NCI-H1417 treated with DMSO at 0.1 percent for 48 hours (cell line): ENCODE measurements at places on chromosomes 5 and 9.

- DNase-seq = no peak
These were observed 176.5 kb upstream of the TLE4 start for GRCh38 chr9:79395228-79395627.

DNA sequence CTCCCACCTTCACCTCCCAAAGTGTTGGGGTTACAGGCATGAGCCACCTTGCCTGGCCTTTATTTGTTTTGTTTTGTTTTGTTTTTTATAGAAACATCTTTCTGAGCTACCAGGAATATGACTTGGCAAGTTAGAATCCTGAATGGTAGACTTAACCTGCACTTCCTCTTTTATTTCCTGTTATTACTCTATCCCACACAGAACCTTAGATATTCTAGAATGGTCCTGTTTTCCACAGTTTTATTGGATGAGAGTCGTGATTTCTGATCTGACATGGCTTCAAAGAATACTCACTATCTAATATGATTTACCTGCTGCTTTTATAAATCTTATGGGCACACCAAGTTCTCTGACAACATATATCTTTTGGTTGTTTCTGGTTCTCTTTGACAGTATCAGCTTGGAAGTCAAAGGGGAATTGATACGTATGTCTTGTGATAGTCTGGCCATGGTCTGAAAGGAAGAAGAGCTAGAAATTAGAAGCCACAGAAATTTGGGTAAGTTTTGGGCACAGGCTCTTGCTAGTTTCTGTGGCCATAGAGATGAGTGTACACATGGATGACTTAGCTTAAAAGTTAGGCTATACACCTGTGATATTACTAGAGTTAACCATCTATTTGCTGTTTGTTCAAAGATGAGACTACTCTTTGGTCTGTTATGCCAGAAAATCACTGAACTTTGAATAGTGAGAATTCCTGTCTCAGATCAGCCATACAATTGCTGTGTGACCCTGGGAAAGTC lies 4.7 kb upstream of the PANK3 start:
- no peak for DNase-seq

- no peak for DNase-seq
These were observed 68.2 kb downstream of the MELK start for GRCh38 chr9:36640771-36641381.

GRCh38 chr5:43152946-43153345 lies 32.2 kb downstream of the ZNF131 start:
- no peak for DNase-seq

DNA sequence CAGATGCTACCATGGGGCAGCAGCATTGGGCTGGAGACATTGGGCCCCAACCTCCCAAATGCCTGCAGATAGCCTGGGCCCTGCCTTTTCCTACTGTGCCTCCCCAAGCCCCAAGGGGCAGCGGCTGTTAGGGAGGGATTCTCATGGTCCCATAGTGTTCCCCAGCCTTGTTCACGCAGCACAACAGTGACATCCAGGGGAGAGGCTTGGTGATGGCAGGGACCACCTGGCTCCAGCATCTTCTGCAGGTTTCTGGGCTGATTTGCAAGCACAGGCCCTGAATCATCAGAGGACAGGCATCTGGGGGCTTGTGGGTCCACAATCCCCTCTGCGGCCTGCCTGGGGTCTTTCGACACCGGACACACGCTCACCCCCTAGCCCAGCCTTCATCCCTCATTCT lies 354.6 kb downstream of the SLIT3 start:
- no peak for DNase-seq

GRCh38 chr9:81522716-81523551 lies 166.4 kb downstream of the TLE1 start:
- peak; percentile 37 for DNase-seq

GRCh38 chr9:81146684-81147337 lies 542.5 kb downstream of the TLE1 start:
- no peak for DNase-seq

GRCh38 chr5:102628441-102629175 lies 126.5 kb upstream of the PAM start:
- DNase-seq = no peak

DNA sequence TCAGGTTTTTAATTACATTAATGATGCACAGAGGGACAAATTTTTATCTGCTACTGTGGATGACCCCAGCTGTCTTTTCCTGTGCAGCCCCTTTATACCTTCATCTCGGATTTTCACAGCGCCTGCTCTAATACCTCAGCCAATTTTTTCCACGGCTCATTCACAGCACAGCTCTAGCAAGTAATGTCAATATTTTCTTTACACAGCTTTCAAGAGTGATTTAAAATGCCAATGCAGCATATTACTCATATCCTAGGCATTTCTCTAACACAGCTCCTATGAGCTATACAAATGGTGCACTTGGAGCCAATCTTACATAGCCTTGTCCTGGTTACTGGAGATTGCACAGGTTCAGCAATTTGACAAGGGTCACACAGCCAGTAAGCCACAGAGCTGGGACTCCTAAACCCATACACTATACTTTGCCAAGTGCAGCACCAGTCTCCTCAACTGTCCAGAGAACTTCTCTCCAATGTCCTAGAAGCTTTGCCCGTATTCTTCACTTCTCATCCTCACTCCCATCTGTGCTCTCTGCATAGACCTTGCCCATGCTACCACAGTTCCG lies 661.8 kb downstream of the DTWD2 start:
- DNase-seq = no peak

DNA sequence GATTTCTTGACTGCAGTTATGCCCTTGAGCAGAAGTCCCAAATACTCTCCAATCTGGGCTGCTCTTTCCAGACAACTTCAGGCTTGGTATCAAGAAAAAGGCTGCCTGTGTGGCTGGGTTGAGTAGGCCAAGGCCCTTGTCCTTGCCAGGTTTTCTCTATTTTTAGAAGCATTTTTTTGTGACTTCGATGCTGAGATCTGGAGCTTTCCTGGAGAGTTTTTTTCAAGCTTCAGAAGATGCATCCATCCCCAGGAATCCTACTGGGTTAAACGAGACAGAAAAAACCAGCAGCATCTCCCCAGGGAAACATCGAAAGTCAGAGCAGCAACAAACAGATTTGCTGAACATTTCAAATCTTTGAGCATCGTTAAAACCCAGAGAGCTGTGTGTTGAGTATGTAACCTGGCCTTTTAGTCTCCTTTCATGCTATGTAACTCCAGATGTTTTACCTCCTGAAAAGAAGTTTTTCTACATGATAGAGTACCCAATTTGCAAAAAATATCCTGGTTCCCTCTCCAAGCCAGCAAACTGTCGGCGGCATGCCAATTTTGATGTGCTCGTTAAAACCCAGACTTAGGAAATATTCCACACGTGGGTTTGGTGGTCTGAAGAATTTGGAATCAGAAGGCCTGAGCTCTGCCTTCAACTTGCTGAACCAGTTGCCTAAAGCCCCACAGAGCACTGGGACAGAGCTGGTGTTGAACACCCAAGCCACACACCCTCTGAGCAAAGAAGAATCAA lies 98.1 kb upstream of the ALDH1B1 start:
- DNase-seq = no peak

DNA sequence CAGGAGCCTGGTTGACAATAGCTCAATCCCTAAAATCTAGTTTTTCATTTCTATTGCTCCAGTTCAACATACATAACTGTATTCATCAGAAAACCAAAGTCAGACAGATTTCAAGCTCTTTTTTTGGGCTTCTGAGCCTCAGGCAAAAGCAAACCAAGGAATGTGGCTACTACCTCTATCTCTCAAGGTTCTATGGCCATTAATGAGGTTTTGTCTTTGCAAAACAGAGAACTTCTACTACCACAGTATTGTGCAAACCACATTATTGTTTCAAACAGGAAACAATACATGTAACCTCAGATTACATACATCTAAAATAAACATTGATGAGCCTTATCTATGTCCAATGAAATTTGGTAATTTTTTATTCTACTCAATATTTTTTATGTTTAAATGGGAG lies 35.5 kb upstream of the FTMT start:
- DNase-seq = no peak
